ENCODE measurements at places on chromosomes 5 and 9.

DNA sequence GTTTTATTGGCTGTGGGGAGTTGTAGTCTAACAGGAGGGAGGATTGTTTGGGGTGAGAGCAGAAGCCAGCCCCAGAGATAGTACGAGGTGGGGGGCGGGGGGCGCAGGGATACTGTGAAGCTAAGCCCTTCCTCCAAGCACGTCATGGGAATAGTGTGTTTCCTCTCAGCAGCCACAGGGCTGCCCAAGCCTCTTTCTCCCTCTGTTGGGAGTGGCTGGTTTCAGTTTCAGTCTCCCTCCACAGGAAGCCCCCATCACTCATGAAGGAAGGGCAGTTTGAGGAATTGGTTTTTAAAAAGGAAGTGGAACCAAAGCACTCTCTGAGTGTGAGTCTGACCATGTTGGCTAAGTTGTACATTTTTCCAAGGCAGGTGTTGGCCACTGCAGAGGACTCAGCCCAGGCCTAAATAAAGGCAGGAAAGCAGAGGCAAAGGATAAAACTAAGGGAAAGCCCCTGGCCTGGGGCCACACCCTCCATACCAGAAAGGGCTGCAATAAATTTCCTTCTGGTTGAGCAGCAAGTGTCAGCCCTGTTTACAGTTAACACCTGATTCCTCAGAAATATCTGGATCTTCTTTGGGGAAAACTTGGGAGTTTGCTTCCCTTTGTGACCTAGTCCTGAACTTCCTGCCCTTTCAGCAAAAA lies 3.2 kb downstream of the RAB24 start:
- DNase-seq = peak; percentile 47

DNA sequence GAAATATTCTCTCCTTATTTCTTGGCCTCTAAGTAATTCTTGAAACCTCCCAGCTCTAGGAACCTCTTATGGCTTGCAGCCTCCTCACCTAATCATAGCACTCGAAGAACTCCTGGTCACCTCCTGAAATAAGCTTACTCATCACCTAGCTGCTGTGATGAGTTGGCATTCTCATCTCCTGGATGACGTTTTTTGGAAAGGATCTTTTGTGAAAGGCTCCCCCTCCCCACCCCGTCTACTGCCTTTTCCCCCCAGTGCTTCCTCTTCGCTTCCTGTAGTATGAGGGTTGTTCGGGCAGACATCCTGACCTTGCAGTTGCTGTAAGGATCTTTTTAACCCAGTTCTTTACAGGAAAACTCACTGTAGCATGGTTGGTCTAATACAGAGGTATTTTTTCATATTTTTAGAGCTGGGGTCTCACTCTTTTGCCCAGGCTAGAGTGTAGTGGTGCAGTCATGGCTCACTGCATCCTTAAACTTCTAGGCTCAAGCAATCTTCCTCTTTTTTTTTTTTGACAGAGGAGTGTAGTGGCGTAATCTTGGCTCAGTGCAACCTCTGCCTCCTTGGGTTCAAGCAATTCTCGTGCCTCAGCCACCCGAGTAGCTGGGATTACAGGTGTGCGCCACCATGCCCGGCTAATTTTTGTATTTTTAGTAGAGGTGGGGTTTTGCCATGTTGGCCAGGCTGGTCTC lies 41.8 kb downstream of the ARHGAP26 start:
- DNase-seq = no peak

DNA sequence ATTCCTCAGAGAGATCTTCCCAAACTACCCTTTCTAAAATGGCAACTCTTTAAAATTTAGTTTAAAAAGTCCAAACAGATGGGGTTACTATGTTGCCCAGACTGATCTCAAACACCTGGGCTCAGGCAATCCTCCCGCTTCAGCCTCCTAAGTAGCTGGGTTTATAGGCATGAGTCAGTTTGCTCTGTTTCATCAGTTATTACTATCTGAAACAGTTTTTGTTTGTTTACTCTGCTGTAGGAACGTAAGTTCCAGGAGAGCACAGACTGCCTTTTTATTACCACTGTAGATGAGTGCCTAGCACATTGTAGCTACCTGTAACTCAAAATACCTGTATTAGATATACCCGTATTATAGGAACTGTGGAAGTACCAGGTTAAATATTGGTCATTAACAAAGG lies 89.4 kb downstream of the UHRF2 start:
- no peak for DNase-seq

GRCh38 chr5:57186194-57186593 lies 12.3 kb downstream of the GPBP1 start:
- DNase-seq = no peak

DNA sequence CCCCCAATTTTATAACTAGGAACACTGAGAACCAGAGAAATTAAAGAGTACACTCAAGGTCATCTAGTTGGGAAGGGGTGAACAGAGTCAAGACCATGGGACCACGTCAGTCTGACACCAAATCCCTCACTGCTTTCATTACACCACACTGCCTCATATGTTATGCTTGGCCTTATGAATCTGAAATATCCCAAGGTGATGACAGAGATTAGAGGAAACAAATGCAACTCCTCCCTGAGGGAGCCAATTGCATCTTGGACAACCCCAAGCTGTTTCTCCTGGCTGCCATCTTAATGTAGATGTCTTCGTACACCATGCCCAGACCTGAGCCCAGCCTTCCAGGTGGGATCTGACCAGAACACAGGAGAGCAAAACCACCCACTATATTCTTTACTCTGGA lies 60.6 kb upstream of the ABCA1 start:
- no peak for DNase-seq

DNA sequence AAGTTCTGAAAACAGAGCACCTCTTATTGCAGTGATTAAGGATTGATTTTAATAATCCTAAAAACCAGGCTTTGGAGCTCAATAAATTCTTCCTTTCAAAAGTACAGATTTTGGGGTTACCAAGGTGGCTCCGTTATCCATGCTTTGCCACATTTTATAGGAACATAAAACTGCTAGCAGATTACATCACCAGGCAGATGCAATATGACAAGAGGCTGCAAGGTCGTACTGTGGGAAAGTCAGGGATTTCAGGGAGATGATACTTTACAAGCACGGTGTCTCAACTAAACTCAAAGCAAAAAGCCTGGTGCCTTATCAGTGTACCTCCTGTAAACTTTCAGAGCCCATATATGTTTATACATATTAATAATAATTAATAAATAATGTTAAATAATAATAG lies 28.6 kb downstream of the ADAMTSL1 start:
- DNase-seq = no peak

Data from activated CD8-positive, alpha-beta memory T cell treated with anti-CD3 and anti-CD28 coated beads for 1 hour (primary cell).